ENCODE measurements at places on chromosomes 7 and 10. TPM values are rescaled to one million over a fixed set of nuclear protein-coding genes. Genes with fewer than 3 reads are reported as not detected.

DNA sequence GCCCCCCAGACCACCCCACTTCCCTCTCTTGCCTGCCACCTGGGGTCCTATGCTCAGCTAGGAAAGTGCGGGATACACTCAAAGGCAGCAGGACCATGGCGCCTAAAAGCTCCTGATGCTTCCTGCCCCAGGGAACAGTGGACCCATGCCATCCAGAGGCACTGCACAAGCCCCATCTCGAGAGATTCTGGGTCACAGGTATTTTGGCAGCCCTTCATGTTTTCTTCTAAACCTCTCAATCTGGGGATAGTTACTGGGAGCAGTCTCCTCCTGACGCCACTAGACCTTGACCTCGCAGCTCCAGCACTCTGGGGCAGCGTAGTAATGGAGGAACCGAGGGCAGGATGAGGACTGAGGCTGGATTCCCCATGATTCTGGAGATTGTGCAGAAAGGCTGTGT is 107.1 kb downstream of the GRK5 start:
- DNase-seq = no peak

DNA sequence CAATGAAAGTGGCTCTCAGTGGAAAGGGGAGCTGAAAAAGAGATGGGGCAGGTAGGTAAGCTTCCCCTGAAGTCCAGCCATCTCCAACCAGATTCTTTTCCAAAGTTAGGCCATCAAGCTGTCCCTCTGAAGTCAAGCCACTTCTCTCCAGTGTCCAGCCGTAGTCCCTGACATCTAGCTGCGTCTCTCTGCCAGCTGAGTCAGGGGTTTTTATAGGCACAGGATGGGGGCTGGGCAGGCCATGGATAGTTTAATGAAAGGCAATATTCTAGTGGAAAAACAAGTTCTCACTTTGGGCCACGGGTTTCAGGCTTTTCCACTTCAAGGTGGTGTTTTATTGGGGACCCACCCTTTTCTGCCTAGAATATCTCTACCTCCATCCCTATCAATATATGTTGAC is 36.8 kb downstream of the AVL9 start:
- peak; percentile 78 for DNase-seq

DNA sequence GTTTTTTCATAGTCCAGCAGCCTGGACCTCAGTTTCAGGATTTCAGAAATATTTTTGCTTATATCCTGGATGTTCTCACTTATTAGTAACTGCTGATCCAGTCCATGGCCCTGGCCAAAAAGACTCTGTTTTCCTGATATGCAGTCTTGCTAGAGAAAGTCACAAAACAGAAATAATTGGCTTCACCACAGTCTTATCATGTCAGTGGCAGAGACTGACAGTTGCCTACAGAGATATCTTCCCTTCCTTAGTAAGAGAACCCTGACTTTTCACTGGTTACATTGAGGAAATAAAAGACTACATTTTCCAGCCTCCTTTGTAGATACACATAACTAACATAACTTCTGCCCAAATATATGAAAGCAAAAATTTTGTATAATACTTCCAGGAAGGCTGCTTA is 56.6 kb downstream of the AHR start:
- DNase-seq = no peak

DNA sequence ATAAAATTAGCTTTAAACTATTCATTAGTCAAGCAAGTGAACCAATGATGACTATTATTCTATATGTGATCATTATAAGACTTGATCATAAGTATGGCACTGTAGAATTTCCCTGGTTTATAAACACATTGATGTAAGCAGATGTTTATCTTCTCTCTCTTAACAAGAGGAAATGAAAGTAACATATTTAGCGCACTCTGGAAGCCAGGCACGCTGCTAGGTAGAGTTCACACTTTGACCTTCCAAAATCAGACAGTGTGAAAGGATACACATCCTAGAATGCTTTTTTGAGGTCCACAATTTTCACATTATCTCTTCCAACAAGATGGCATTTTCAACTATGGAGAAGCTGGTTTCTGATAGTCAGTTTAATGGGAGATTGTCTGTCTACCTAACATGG is 529.4 kb upstream of the IGFBP3 start:
- DNase-seq = no peak

The FZD1 gene
- 0.56 TPM for total RNA-seq

DNA sequence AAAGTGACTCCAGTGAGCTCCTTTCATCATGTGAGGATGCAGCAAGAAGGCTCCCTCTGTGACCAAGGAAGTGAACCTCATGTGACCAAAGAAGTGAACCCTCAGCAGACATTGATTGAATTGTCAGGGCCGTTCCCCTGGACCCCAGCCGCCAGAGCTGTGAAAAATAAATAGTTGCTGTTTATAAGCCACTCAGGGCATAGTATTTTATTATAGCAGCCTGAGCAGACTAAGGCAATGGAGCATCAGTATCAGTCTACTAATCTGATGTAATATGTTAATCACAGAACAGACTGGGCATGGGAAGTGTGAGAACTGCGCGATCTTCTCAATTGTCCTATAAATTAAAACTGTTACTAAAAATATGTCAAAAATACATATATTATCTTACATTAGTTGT is 384.5 kb upstream of the PRKCQ start:
- no peak for DNase-seq

The PRSS2 gene
- 0.79 TPM for total RNA-seq

GRCh38 chr7:25626451-25627131 is 398.3 kb upstream of the NPVF start:
- no peak for DNase-seq

DNA sequence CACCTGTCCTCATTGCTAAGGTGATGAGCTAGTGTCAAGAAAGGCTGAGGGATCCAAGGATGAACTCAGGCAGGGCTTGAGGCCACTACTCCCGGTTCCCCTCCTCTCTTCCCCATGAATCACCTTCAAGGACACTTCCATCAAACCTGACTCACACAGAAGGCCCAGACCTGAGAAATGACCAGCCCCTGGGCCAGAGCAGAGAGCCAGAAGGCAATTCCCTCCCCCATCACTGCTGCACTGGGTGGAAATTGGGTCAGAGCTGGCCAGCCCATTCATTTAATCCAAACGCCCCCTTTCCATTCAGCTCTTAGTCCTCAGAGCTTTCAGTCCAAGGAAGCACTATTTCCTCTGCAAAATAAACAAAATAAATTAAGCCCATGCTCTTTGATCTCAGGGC is 182.0 kb downstream of the KCNMA1 start:
- DNase-seq = no peak

The PLEKHS1 gene
- total RNA-seq = not detected

The FAM13C gene
- total RNA-seq = not detected

DNA sequence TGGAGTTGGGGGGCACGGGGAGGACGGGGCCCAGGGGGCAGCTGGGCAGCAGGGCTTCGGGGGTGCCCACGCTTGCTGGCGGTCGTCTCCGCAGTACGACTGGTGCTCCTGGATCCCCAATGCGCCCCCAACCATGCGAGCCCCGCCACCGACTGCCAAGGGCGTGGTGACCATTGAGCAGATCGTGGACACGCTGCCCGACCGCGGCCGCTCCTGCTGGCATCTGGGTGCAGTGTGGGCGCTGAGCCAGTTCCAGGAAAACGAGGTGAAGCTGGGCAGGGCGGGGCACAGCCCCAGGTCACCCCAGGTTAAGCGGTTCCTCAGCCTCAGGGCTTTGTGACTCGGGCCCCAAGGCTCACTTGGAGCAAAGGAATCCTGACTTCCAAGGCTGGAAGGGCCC is 70.0 kb downstream of the ALOX5 start:
- no peak for DNase-seq

- DNase-seq = no peak
Observed at GRCh38 chr10:89304026-89304425, 2.2 kb downstream of the IFIT2 start.

DNA sequence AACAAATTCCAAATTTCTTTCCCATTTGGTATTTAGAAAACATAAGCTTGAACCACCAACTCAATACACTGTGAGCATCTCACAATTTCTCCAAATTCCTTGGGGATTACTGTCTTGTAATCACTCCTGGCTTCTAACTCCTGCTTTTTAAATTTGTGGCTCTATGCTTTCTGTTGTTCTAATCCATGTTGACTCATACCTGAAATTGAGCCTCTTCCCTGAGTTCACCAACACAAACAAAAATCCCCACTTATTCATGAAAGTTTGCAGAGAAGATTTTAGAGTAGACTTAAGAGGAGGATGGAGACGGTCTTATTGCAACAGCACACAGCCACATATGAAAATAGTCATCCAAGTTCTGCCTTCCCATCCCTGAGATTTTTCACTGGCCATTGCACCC is 252.5 kb downstream of the PTEN start:
- no peak for DNase-seq

The FAM24B gene
- total RNA-seq = not detected

GRCh38 chr7:96657347-96658021 is 52.2 kb downstream of the SEM1 start:
- no peak for DNase-seq

- peak; percentile 23 for DNase-seq
Observed at GRCh38 chr7:22433710-22434460, 66.1 kb downstream of the STEAP1B start.
